BJ (cell line): ENCODE measurements at places on chromosomes 5 and 9.

DNA sequence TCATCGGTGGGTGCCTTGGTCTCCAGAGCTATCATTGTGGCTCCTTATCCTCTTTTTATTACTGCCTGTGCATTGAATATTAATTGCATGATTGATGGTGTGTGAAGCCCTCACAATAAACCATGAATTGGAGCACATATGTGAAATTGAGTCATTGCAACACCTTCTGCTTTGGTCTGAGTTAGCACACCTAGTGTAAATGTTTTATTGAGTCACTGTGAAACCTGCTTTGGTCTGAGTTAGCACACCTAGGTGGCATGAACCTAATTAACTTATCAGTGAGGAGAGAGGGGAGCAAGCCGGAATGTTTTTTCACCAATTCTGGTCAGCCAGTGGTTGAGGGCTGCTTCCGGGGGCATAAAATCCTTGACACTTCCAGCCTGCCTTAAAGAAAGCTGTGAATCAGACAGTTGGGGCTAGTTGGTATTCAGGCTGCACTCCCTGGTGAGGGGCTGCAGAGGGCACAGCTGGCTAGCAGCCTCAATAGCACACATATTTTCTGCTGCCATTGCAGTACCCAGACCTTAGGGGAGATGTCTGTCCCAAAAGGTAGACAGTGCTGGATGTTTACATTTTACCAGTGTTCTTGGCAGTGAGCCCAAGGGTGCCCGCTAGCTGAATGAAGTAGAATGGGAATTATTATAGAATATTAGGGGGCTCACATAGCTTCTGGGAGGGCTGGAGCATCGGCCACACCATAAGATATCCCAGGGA lies 76.5 kb upstream of the GOLM1 start:
- no peak for DNase-seq

- DNase-seq: no peak
Measured at GRCh38 chr5:147860641-147861025, 17.9 kb upstream of the SCGB3A2 start.

- no peak for DNase-seq
Measured at GRCh38 chr9:93613791-93614190, 37.4 kb downstream of the PHF2 start.

GRCh38 chr5:161420521-161420920 lies 126.0 kb downstream of the GABRB2 start:
- DNase-seq: no peak

DNA sequence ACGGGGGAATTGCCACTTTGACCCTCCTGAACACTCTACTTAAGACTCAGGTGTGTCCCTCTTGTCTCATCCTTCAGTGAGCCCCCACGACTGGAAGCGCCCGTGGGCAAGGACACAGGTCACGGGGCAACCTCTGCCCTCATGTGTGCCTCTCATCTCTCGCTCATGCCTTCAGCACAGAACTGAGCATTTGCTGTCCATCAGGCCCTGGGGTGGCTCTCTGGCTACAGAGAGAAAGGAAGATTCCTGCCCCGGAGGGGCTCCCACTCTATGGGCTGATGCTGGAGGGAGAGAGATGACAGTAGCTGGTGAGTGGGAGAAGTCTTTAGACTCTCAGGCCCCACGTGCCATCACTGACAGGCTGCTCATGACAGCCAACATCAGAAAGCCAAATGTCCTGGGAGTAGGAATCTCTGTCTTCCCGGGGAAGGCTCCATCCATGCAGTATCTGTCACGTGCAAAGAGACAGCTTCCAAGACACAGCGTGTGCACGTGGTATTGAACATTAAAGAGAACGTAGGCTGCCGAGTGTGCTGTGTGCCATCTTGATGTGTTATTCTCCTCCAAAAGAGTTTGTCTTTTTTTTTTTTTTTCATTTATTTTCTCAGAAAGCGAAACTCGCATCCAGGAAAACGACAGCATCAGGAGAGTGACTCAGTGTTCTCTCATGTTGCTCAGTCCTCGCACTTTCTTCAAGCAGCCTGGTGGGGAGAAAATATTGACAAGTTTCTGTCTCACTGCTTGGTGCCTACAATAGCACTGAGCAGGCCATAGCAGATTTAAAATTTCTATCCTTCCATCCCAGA lies 190.5 kb downstream of the GAS1 start:
- no peak for DNase-seq

DNA sequence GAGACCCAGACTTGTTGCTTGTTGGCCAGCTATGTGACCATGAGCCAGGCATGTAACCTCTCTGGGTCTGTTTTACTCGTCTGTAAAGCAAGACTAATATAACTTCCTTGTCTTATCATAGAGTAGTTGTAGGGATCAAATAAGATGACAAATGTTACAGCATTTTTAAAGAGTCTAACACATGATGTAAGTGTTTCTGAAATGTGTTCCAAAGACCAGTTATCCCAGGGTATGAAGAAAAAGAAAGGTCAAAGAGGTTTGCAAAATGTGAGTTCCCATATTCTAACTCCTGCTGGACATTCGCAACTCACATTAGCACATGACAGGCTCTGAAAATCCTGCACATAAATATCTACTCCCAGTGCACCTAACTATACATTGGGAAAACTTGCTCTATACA lies 28.5 kb upstream of the MATR3 start:
- no peak for DNase-seq
